Activated CD8-positive, alpha-beta T cell treated with anti-CD3 and anti-CD28 coated beads for 36 hours (primary cell): ENCODE measurements at places on chromosomes 16 and 17.

DNA sequence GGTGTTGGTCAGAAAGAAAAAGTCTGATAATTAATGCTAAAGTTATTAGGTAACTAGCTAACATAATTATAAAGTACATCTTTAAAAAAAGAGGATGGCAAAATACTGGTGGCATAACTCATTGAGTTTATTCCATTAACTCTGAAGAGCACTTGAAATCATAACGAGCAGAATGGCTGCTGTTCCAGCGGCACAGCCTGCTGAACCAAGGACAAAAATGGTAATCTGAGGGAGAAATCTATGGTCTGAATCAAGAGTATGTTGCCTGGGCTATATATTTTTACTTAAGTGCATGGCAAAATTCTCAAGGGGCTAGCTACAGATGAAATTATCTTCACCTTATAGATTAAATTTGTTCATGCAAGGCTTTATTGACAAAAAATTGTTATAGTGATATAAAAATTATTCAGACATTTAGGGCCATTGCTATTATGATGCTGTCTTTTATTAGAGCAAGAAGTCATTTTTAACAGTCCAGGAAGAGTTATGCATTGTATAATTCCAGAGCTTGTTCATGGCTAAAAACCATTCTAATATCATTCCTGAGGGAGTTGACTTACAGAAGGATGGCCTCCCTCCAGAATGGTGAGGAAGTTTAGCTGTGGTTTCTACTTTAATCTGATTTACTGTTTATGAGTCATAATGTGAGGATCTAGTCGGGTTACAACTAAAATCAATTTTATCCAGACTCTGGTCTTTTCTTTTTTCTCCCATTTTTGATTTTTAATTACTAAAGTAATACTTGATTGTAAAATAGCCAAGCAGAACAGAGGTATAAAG is 41.4 kb upstream of the ANKFN1 start:
- DNase-seq, result no peak
- H3K27me3 ChIP-seq, result peaks cover 2% of the 10 kb centered on the region
- H3K4me1 ChIP-seq, result no peaks in the 10 kb centered on the region
- no peaks in the 10 kb centered on the region for H3K36me3 ChIP-seq
- no peak overlapping the region for H3K4me3 ChIP-seq
- H3K27ac ChIP-seq, result no peak overlapping the region

DNA sequence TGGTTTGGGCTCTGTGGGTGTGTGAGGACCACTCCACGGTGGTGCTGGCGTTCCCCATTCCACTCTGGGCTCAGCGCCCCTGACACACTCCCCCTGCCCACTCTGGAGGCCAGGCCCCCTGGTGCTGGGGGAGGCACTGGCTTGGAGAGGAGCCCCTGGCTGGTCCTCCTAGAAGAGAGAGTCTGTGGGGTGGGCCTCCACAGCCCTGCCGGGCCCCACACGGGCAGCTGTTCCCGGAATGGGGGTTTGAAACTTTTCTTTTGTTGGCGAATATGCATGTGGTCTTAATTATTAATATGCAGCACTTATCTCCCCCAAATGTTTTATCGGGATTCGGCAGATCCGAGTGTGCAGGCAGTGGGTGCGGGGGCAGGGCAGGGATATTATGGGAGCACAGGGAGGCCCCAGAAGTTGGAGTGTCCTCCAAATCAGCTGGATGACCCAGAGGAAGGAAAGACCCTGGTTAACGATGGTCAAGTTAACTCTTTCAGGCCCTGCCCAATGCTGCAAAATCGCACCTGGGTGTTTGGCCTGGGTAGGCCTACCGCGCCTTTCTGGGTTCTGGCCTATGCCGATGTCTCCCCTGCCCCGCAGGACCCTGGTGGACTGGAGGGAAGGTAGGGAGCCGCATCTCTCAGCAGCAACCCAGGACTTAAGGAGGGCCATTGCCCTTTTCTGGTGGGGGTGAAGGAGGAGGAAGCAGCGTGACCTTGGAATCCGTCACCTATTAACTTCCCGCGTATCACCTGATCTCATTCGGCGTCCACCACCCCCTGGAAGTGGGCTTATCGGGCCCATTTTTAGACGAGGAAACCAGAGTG is 36.0 kb downstream of the TMEM235 start:
- H3K36me3 ChIP-seq, result no peaks in the 10 kb centered on the region
- H3K4me1 ChIP-seq, result peaks cover 22% of the 10 kb centered on the region

- H3K4me3 ChIP-seq, result no peak overlapping the region
- no peaks in the 10 kb centered on the region for H3K4me1 ChIP-seq
- no peaks in the 10 kb centered on the region for H3K27me3 ChIP-seq
- no peak for DNase-seq
- no peak overlapping the region for H3K27ac ChIP-seq
- no peaks in the 10 kb centered on the region for H3K36me3 ChIP-seq
These were observed 90.4 kb upstream of the CDH11 start for GRCh38 chr16:65212240-65212639.

DNA sequence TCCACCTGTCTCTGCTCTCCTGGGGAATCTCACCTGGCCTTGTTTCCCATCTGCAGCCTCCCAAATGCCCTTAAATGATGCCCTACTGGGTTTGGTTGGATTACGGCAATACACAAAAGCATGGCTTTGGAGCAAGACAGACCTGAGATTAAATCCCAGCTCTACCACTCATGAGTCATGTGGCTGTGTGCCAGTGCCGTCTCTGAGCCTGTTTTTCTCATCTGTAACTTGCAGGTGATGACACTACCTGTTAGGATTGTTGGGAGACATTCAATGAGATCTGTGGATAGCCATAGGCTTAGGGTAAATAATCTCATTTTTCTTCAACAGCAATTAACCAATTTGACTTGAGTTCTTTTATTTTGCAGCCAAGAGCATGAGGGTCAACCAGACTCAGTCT is 240.3 kb downstream of the MAF start:
- no peak overlapping the region for H3K4me3 ChIP-seq
- H3K4me1 ChIP-seq, result peaks cover 6% of the 10 kb centered on the region
- no peaks in the 10 kb centered on the region for H3K36me3 ChIP-seq
- no peak for DNase-seq
- no peak overlapping the region for H3K27ac ChIP-seq

DNA sequence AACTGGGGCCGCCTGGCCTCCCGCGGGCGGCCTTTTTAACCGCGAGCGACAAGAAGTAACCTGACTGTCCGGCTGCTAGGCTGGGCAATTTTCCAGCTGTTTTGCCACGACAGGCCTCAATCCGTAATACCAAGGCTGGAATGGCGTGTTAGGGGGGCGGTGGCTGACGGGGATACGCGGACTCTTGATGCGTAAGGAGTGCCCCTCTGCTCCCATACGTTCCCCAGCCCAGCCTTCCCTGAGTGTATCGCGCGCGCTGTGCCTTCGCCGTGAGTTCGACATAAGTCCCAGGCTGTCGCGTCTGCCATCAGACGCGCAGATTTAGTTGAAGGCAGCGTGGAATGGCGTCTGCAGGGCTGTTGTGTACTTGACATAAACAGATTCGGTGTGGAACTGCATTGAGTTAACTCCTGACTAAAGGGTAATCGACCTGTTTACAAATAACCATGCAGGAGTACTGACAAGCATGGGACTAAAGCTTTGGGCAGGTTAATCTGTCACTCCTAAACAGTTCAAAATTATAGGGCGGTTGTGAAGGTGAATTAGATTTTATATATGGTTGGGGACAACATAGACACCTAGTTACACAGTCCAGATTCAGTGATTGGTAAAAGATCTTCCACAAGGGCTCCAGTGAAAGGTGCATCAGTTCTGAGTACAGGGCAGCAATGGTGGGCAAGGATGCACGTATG is 16.6 kb upstream of the ERN1 start:
- no peak overlapping the region for H3K27ac ChIP-seq
- peak; percentile 58 for DNase-seq
- H3K27me3 ChIP-seq, result no peaks in the 10 kb centered on the region
- peaks cover 4% of the 10 kb centered on the region for H3K36me3 ChIP-seq
- peaks cover 18% of the 10 kb centered on the region for H3K4me1 ChIP-seq
- H3K4me3 ChIP-seq, result no peak overlapping the region

DNA sequence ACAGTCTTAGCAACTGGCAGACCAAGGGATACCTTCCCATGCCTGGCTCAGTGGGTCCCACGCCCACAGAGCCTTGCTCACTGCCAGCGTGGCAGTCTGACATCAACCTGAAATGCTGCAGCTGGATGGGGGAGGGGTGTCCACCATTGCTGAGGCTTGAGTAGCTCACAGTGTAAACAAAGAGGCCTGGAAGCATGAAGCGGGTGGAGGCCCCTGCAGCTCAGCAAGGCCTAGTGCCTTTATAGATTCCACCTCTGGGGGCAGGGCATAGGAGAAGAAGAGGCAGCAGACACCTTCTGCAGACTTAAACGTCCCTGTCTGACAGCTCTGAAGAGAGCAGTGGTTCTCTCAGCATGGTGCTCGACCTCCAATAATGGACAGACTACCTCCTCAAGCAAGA is 263.2 kb downstream of the KIF2B start:
- no peaks in the 10 kb centered on the region for H3K4me1 ChIP-seq
- H3K27me3 ChIP-seq, result no peaks in the 10 kb centered on the region
- no peak overlapping the region for H3K27ac ChIP-seq
- H3K36me3 ChIP-seq, result no peaks in the 10 kb centered on the region
- no peak for DNase-seq

DNA sequence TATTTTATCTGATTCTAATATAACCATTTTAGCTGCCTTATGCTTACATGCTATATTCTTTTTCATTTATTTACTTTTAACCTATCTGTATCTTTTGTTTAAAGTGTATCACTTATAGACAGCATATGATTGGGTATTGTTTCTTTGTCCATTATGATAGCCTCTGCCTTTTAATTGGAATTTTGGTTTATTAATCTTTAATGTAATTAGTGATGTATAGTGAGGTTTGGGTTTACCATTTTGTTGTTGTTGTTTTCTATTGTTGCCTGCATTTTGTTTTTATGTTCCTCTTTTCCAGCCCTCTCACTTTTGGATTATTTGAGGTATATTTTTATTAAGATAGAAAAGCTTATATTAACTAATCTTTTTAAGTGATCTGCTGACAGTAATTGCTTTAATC is 59.4 kb downstream of the NLK start:
- no peaks in the 10 kb centered on the region for H3K27me3 ChIP-seq
- H3K27ac ChIP-seq, result no peak overlapping the region
- DNase-seq, result no peak

- H3K4me3 ChIP-seq, result no peak overlapping the region
- no peaks in the 10 kb centered on the region for H3K27me3 ChIP-seq
- no peak for DNase-seq
- no peaks in the 10 kb centered on the region for H3K4me1 ChIP-seq
These were observed 10.5 kb downstream of the COQ7 start for GRCh38 chr16:19077879-19078278.

DNA sequence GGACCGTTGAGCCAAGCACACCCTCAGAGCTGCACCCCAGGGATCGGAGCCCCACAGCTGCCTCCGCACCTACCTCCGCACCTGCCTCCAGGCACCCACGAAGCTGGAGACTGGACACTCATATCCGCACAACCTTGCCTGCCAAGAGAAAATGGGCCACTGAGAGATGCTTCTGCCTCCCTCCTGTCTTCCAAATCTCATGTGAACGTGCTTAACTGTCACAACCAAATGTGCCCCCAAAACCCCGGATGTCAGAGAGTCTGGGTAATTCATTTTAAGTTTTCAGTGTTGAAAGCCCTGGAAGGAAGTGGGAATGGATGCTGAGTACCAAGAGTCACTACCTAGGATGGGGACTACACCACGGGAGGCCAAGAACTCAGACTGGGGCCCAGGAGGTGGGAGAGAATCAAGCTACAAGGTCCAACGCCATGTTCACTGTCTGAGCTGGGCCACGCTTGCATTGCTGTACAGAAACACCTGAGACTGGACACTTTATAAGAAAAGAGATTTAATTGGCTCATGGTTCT is 49.5 kb upstream of the MEAK7 start:
- peak overlapping the region; percentile 88 for H3K27ac ChIP-seq
- no peaks in the 10 kb centered on the region for H3K27me3 ChIP-seq
- H3K4me1 ChIP-seq, result peaks cover 43% of the 10 kb centered on the region
- DNase-seq, result peak; percentile 82

DNA sequence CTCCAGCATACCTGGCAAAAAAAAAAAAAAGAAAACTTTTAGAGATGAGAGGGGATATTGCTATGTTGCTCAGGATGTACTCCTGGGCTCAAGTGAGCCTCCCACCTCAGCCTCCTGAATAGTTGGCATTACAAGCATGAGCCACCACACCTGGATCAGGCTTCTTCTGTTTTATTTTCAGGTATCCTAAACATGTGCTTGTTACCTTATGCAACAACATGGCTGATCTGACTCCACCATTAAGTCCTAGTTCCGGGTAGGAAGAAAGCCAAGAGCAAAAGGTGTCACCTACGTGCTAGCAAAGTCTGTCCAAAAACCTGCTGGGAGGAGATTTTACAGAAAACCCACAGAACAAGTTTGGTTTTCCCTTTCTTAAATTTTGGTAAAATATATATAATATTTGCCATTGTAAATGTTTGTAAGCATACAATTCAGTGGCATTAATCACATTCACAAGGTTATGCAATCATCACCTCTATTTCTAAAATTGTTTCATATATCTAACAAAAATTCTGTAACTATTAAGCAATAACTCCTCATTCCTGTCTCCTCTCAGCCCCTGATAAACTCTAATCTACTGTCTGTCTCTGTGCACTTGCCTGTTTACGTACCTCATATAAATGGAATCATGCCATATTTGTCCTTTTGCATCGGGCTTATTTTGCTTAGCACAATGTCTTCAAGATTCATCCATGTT is 9.1 kb upstream of the CACNG3 start:
- no peak for DNase-seq
- no peak overlapping the region for H3K4me3 ChIP-seq
- peaks cover 9% of the 10 kb centered on the region for H3K27me3 ChIP-seq
- no peaks in the 10 kb centered on the region for H3K36me3 ChIP-seq

- peaks cover 46% of the 10 kb centered on the region for H3K27me3 ChIP-seq
- no peak overlapping the region for H3K4me3 ChIP-seq
- H3K4me1 ChIP-seq, result peaks cover 21% of the 10 kb centered on the region
- DNase-seq, result no peak
- no peaks in the 10 kb centered on the region for H3K36me3 ChIP-seq
- H3K27ac ChIP-seq, result no peak overlapping the region
These were observed 11.3 kb downstream of the TBX2 start for GRCh38 chr17:61411011-61411260.

DNA sequence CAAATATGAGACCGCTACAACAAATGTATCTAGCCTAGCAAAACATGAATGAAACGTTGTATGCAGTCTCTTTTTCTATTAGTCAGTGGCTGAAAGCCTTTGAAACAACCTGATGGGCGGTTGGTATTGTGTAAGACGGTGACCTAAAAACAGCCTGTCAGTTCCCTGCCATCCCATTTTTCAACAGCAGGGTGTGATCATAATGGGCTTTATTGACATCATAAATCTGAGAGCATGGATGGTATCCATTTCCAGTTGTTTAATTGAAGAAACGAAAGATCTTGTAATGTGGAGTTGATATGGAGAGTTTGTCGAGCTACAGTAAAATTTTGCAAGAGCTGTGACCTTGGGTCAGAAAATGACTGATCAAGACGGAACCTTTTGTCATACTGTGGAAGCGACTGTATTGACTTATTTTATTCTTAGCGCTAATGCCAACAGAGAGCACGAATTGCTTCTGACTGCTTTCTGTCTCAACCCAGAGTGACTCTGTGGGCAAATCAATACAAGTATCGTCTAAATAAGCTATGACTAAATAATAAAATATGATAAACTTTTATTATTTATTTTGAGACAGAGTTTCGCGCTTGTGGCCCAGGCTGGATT is 12.3 kb upstream of the MEIOB start:
- no peaks in the 10 kb centered on the region for H3K36me3 ChIP-seq
- no peak overlapping the region for H3K27ac ChIP-seq
- H3K4me1 ChIP-seq, result no peaks in the 10 kb centered on the region
- peak; percentile 27 for DNase-seq
- no peak overlapping the region for H3K4me3 ChIP-seq
- peaks cover 6% of the 10 kb centered on the region for H3K27me3 ChIP-seq
